Stimulated activated CD8-positive, alpha-beta memory T cell treated with anti-CD3 and anti-CD28 coated beads, Interleukin-7, amount 100 ng/mL, for 48 hours (primary cell): ENCODE measurements at places on chromosomes 3 and 15.

DNA sequence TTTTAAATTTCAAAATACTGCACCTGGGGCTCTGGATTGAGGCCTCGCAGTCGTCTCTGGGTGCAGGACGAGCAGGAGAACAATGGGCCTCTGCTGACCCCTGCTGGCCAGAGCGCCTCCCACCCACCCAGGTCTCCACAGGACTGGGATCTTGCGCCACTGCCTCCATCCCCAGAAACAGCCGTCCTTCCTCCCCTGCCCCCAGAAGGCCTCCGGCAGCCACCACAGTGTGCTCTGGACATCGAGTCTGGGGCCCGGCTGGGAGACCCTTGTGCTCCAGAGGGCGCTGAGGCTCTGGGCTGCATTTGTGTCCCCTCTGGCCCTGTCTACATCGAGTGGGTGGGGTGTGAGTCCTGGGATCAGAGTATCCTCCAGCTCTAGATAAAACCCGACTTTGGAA, 6.7 kb upstream of the ACSBG1 start:
- DNase-seq, result peak; percentile 75

- DNase-seq, result peak; percentile 5
Measured at GRCh38 chr3:125437631-125438435, 62.7 kb upstream of the ZNF148 start.

GRCh38 chr3:171320750-171321558, 139.3 kb downstream of the TNIK start:
- no peak for DNase-seq

GRCh38 chr3:50806031-50806430, 131.3 kb downstream of the DOCK3 start:
- no peak for DNase-seq

DNA sequence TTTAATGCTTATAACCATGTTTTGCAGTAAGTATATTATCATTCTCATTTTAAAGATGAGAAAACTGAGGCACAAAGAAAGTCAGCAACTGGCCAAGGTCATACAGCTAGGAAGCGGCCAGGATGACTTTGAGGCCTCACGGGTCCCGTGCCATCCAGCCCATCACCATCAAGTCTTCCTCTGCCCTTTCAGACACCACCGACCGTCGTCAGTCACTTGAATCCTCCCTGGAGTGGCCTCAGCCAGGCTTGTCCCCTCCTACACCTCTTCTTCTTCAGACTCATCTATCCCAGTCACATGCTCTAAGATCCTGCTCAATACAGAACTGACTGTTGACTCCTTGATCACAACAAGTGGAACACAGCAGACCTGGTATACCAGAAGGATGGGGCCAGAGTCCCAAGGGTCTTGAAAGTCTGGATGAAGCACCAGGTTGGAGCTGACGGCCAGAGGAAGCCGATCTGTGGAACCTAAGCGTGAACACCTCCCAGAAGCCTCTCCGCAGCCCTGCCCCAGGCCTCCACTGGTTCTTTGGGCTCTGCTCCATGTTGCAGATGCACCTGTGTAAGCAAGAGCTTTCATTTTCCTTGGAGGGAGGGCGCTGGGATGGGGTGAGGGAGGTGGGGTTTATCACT, 22.1 kb downstream of the ITGA11 start:
- DNase-seq, result no peak

DNA sequence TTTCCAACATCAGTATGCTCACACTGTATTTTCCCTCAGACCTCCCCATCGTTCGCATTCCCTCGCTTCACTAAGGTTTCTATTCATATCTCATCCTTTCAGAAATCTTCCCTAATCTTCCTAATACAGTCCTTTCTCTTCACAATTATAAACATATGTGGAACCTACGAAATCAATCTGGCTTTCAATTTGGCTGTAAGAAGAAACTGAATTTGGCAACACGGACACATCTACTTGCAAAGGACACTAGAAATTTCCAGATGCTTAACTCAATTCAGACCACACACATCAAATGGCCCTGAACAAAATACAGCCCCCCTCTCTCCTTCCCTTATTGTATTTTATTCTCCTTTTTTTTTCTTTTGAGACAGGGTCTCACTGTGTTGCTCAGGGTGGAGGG, 39.1 kb upstream of the TM4SF19 start:
- DNase-seq, result no peak

GRCh38 chr3:88009066-88009465, 49.7 kb downstream of the CGGBP1 start:
- DNase-seq, result no peak

DNA sequence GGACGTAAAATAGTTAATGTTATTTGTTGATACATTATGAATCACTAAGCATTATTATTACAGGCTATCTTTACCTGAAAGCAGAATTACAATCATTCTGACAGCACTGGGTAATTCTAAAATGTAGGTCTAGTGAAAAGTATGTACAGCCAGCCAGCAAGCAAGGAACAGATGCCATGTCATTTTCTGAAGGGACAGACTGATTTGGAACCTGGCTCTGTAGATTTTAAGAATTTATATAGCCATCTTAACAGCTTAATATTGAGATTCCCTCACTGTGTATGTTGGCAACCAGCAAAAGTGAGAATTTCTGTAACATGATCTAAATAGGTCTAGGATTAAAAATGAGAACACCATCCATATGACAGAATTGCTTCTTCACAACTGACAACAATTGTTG, 359.4 kb downstream of the ZIC4 start:
- no peak for DNase-seq

DNA sequence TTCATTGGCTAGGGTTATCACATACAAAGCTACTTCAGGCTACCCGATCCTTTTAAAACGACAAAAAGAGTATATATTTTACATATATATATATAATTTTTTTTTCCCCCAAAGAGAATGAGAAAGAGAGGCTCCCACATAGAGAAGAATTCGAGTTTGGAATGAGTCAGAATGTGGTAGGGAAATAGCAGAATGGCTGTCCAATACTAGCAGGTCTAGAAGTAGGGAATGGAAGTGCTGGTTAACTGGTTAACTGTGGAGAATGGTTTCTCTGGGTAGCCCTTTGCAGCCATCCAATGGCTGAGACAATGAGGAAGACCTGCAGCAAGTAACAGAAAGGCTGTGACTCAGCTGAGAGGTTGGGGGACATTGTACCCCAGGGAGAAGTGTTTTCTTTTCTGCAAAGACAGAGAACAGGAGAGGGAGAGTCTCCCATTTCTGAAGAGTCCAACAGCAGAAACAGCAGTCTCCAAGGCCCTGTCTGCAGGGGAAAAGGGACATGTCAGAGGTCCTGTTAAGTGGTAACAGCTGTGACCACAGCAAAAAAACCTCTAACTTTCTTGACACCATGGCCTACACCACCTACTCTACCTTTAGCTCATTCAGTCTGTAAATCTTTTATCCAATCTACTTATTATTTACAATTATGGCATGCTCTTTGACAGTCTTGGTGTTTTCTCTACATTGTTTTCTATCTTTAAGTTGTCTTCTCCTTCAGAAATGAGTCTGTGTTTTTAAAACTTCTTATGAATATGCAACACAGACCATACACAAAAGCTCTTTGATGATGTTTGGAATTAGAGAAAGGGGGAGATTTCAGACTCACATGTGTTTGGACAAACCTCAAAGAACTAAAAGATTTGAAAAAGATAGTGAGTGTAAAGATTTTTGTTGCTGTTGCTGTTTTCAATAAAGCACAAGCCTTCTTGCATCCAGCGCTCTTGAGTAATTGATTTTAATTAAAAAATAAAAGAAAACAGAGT, 116.1 kb upstream of the SLC7A14 start:
- no peak for DNase-seq

DNA sequence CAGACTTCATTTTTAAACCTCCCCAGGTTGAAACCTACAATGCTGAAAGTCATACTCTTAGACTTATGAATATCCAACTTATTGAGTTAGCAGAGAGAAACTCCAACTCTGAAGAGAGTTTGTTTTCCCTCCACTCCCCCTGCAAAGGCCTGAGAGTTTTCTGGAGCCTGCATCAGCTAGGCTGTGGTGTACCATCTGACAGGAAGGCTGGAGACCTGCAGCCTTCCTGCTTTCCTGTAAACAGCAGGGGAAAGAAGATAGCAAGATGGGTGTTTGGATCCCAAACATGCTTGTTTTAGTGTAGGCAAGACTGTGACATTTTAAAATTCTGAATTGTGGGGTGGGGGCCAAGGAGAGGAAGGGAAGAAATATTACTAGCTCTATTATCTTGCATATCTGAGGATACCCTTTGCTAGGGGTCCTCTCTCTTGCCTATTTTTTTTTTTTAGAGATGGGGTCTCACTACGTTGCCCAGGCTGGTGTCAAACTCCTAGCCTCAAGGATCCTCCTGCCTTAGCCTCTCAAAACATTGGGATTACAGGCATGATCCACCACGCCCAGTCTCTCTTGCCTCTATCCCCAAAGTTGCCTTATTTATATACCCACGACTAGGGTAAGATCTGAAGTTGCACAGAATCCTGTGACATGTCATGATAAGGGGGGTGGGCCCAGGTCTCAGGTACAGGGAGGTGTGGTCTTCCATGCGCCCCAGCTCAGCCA, 51.0 kb upstream of the USP3 start:
- no peak for DNase-seq

- DNase-seq, result no peak
Measured at GRCh38 chr3:129936757-129937156, 37.8 kb upstream of the TRH start.

GRCh38 chr3:129827765-129828164, 65.7 kb downstream of the TMCC1 start:
- DNase-seq, result no peak

- DNase-seq, result no peak
Measured at GRCh38 chr15:25090073-25090733, 135.4 kb downstream of the SNRPN start.

DNA sequence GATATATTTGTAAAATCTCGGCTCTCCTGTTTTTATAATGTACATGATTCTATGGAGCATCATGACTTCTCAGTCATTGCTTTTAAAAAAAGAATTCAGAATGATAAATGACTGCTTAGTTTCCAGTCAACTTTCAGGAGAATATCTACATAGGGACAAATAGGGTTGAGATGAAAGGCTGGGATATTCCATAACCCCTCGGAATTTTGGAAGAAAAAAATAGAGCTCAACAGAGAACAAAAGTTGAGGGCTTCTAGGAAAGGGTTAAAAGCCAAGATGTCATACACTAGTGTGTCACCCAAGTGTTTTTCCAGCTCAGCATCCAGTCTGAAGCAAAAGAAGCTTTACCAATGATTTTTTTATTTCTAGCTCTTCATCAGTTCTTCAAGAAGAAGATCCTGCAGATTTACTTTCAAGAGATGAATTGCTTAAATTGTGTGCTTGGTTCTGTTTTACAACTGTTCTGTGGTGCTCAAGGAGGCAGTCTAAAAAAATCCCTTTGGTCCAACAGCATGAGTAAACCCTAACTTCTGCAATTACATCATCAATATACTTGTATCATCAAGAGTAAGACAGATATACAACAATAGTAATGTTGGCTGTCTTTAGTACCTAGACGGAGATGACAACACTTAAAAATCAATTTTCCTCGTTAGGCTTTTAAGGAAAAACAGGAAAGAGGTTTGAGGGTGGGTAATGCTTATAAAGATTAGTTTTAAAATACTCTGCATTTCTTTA, 979 bp downstream of the UNC13C start:
- DNase-seq, result no peak

DNA sequence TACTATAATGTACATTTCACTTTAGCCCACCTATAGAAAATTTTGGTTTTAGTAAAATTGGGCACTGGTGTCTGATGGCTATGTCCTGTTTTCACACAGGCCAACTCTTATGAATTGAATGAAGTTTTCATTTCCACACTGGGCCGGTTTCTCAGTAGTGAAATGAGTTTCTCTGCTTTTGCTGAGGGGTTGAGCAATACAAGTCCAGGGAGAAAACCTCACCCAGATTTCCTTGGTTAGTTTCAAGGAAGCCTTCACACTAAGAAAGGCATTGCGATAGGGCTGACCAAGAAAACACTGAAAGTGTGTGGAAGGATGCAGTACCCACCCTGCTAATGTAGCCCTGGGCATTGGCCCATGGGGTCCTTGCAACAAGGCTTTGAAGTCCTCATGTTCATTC, 331.5 kb upstream of the CFAP20DC start:
- no peak for DNase-seq

- no peak for DNase-seq
Measured at GRCh38 chr15:70103880-70104626, 6.3 kb upstream of the TLE3 start.

DNA sequence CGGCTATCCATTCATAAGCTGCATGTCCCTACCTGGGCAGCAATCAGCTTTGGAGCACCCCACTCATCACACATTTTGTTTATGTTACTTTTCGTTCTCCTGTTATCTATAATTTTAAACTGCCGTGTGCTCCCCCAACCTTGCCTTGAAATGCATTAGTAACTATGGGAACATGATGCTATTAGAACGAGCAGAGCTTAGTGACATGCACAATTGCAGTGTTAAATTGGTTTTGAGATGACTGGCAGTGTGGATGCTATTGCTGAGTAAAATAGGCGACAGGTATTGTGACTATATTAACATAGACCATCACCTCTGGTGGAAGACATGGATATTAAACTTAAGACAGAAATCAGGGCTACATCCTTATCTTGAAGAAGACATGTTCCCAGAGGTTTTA, 191.6 kb downstream of the KCNAB1 start:
- DNase-seq, result no peak
